ENCODE measurements at places on chromosomes 13 and 19.

GRCh38 chr13:110820322-110820721, 94.5 kb downstream of the ANKRD10 start:
- no peak for DNase-seq

- no peak for DNase-seq
These were observed 330.2 kb downstream of the TEX29 start for GRCh38 chr13:111650626-111651025.

GRCh38 chr19:36652958-36653357, 13.7 kb downstream of the ZNF461 start:
- DNase-seq = no peak

DNA sequence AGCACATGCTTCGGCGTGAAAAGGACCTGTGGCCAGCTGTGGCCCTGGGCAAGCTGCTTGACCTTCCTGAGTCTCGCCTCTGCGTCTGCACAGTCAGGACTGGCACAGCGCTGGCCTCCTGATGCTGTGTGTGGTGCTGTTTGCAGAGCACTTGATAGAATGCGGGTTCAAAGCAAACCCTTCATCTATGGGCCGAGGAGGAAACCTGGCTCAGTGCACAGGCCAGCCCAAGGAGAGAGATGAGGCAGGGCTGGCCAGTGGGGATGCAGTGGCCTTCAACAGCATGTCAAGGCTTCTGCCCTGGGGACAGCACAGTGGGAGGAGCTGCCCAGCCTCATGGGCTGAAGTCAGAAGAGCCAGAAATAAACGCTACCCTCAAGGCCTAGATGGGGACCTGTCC, 21.3 kb upstream of the VSTM2B start:
- DNase-seq = no peak

DNA sequence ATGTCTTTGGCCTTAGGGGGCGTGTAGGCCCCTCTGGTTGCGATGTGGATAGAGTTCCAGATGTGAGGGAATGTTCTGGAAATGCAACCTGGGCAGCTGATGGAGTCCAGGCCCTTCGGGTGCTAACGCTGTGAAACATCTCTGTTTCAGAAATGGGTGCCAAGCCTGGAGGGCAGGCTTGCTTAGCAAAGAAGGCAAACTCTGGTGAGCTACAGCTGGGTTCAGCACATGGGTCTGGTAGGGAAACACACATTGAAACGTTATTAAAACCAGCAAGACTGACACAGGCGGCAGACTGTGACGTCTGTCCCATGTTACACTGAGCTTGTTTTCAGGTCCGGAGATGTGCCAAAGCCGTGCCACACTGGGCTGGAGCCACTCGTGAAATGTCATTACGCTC, 8.6 kb upstream of the CDC16 start:
- no peak for DNase-seq

DNA sequence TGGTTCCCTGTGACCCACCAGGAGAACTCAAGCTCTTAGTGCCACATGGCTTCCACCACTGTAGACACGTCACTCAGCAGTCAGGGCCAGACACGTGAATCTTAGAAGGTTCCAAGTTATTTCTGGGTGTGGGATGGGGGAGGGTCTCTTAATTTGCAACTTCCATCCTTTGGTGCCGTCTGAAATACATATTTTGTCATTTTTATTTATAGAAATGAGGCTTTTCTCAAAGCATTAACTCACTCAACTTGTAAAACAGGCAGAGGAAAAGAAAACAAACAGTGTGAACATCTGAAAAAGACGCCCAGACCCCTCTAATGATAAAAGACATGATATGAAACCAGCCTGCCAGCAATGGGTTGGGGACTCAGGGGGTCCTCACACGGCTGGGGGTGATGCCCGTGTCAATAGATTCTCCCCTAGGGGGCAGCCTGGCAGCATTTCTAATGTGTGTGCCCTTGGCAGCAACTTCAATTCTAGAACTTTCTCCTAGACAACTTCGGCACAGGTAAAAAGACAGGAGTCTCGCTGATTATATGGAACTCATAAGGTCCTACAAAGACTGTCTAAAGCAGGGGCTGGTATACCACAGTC, 15.4 kb downstream of the PIP5K1C start:
- DNase-seq = no peak

DNA sequence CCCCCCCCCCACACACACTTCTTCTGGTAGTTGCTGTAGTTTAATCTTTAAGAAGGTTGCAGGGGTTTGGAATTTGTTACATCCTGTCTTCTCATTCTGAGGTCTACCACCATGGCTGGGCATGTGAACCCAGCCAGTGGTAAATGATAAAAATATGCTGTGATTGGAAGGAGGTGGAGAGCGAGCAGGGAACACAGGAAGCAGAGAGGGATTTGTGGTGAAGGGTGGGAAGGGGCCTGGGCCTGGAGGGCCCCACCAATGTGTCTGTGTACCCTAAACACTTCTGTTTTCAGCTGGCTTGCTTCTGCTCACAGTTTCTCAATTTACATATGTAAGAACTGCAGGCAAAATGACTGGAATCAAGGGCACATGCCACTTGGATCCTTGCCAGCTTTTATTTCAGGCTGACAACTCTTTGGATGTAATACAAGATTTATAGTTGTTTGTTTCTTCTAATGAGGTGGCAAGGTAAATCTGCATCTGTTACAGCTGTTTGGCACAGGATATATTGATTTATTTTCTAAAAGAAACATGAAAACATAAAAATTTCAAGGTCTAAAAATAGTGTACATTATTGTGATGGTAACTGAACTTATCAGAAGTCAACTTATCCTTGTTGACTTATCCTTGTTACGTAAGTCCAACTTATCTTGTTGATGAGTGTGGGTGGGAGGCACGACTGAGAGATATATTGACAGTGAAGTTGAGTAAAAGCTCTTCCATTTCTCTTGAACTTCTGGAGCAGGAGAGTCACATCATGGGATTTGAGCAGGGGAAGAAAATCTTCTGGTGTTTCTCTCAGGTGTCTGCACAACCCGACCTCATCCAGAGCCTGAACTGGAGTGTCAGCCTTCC, 313.2 kb downstream of the SHISA2 start:
- peak; percentile 23 for DNase-seq

GRCh38 chr13:85799097-85799582, at the start of gene SLITRK6:
TSS of gene SLITRK6 (minus strand) at chr13:85799419. CDS start at chr13:85796508, 2,911 bp downstream.
- DNase-seq = peak; percentile 66

- DNase-seq = no peak
These were observed 99.5 kb upstream of the TMTC4 start for GRCh38 chr13:100773923-100774663.

DNA sequence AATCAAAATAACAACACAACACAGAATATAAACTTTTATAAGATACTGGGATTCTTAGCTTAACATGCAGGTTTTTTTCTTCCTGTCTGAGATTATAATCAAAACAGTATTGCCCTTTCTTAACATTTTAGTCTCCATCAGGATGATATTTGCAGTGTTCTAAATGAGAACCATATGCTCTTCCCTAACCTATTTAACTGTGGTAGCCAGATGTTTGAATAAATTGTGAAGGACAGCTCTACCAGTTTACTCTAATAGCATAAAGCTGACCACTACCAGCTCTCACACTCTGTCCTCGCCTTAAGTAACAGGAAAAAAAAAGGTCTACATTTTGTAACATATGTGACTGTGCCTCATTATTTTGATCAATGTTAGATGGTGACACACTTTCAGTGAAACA, 618.7 kb upstream of the SGCG start:
- no peak for DNase-seq

GRCh38 chr13:38518328-38518727, 168.5 kb upstream of the FREM2 start:
- DNase-seq = no peak

DNA sequence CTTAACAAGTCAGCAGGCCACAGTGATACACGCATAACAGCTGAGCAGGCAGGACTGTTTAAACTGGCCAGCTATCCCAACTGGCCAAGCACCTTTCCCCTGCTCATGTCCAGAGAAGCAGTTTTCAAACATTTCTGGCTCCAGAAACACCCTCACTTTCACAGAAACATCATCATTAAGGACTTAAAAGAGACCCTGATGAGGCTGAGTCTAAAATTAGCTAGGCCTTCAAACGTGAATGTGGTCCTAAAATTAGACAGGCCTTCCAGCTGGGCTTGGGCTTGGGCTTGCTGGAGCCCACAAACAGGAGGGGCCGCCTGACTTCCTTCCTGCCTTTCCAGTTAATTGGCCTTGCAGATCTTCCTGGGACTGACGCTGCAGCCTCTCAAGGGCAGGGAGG, 334.2 kb downstream of the DNAJC15 start:
- no peak for DNase-seq

- DNase-seq = no peak
These were observed 11.0 kb downstream of the ZNF835 start for GRCh38 chr19:56660381-56661107.

GRCh38 chr13:76387566-76387965, 498.6 kb downstream of the KCTD12 start:
- no peak for DNase-seq

DNA sequence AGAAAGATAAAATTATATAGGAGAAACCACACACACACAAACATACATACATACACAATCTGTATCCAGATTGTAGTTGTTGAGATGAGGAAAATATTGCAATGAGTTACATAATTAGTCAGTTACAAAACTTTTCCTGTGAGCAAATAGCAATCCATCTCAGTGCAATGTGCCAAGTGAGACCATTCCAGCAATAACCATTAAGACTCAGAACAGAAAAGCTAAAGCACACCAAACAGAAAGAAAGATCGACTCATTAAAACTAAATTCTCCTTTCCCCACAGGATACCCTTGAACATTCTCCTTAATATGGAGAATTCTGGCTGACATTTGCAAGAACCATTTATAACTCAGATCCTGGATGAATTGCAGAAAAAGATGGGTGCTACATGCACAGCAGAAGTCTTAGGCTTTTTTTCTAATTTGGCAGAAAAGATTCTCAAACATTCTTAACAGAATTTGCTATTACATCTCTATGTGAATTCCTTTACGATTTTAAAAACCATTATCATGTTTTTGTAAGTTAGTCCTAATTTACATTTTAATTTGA, 1341.2 kb upstream of the SPRY2 start:
- no peak for DNase-seq

DNA sequence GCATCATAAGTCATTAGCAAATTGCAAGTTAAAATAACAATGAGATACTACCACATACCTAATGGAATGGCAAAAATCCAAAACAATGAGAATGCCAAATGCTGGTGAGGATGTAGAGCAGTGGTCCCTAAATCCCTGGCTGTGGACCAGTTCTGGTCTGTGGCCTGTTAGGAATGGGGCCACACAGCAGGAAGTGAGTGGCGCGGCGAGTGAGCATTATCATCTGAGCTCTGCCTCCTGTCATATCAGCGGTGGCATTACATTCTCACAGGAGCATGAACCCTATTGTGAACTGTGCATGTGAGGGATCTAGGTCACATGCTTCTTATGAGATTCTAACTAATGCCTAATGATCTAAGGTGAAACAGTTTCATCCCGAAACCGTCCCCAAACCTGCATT, 1694.4 kb downstream of the EFNB2 start:
- no peak for DNase-seq

GRCh38 chr19:17149393-17150135, 65.6 kb upstream of the USE1 start:
- DNase-seq = no peak

- no peak for DNase-seq
These were observed 640 bp downstream of the ZSCAN5A start for GRCh38 chr19:56314018-56314380.

- DNase-seq = no peak
These were observed 2.7 kb downstream of the S1PR2 start for GRCh38 chr19:10228393-10228792.

GRCh38 chr13:30388406-30389283, 33.6 kb upstream of the UBE2L5 start:
- DNase-seq = no peak

Measured in retinal pigment epithelial cell (primary cell).